Muscle of leg (tissue), 16 donors: ENCODE measurements at places on chromosomes 2 and 18. TPM values are rescaled to one million over a fixed set of nuclear protein-coding genes. Genes with fewer than 3 reads are reported as not detected.

DNA sequence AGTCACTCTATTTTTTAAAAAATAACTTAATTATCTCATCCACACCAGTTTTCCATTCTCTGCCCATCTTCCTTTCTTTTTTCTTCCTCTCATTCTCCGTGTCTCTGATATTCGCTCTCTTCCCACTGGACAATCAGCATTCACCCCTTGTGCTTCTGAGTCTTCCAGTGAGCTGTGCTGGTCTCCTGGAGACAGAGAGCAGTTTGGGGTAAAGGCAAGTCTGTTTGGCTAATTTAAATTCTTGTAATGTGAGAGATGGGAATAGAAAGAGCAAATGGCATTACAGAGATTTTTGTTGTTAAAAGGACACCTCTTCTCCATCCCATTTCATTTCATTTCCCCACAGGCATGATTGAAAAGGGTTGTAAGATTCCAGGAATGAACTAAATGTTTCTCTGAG lies 107.5 kb downstream of the DTNA start:
- DNase-seq, result no peak

FN1 gene
- 381 TPM for polyA plus RNA-seq

TTC39C gene
- polyA plus RNA-seq, result 3.2 TPM

CRACDL gene
- polyA plus RNA-seq, result 2.6 TPM

CGREF1 gene
- 2.7 TPM for polyA plus RNA-seq

COL3A1 gene
- polyA plus RNA-seq, result 7,583 TPM

- peak; percentile 61 for DNase-seq
These were observed 62.5 kb downstream of the CERS6 start for GRCh38 chr2:168518555-168519066.

ACOXL gene
- 0.45 TPM for polyA plus RNA-seq

GNAL gene
- 2.1 TPM for polyA plus RNA-seq

TEX44 gene
- polyA plus RNA-seq, result not detected

DNA sequence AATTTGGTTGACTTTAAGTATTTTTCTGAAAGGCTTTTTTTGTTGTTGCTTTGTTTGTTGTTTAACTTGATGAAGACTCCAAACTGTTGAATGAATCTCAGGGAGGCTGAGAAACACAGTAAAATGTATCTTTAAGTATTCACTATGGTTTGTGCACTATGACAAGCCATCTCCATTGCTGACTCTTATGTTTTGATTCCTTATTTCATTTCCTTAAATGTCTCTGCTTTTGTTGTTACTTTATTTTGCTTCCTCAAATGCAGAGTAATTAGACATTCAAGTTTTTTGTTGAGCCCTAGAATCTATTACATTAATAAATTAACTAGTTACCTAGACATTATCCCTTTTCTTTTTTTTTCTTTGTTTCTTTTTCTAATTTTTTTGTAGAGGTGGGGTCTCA lies 46.3 kb upstream of the SLC39A10 start:
- peak; percentile 28 for DNase-seq

DNA sequence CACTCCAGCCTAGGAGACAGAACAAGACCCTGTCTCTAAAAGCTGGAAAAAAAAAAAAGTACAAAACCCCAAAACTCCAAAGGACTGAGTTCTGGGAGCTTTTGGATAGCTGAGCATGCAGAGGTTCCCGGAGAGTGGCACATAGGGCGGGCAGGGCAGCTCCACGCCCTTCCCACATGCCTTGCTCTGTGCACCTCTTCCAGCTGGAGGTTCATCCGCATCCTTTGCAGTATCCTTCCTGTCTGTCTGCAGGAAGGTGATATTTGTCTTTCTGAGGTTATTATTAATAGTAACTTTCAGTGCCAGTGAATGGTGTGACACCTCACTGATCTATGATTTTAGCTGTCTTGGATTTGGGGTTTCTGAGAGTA lies 70.2 kb downstream of the INPP4A start:
- DNase-seq, result no peak

GRCh38 chr2:120815292-120815691 lies 79.6 kb downstream of the GLI2 start:
- no peak for DNase-seq

- peak; percentile 90 for DNase-seq
These were observed 163.2 kb upstream of the TWIST2 start for GRCh38 chr2:238684362-238685326.

CRYBA2 gene
- polyA plus RNA-seq, result not detected

DNA sequence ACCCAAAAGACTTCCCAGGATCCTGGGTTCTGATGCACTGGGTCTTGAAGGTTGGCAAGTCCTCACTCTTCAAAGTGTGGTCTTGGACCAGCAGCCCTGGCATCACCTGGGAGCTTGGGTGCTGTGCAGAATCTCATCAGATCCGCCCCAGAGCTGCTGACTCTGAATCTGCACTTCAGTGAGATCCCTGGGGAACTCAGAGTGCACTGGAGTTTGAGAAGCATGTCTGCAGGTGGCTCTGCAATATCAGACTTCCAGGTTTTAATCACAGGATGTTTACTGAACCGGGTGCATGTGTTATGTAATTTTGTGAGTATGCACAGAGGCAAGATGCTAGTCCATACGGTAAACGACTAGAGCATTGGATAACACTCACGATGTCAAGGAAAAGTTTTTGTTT lies 58.0 kb upstream of the BOD1L2 start:
- no peak for DNase-seq

GRCh38 chr2:234544659-234545611 lies 48.1 kb upstream of the ARL4C start:
- peak; percentile 66 for DNase-seq

DNA sequence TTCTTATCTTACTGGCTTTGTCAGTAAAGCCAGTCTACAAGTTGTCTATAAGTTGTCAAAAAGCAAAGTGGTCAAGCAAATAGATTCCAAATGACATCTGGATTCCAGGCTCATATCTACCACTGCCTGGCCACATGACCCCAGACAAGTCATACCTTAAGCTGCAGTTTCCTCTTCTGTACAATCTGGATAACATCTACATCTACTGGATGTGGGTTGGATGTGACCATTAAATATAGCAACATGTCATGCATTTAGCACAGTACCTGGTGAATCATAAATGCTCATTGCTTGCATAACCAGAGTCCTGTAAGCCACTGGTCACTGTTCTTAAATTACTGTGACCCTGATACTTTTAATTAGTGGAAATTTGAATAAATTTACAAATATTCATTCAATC lies 16.8 kb downstream of the COBLL1 start:
- no peak for DNase-seq

GRCh38 chr2:223601932-223602666 lies at the start of gene SCG2:
TSS of gene SCG2 (minus strand) at chr2:223602361. CDS start at chr2:223599282, 3,079 bp downstream.
- DNase-seq, result peak; percentile 93
